ENCODE measurements at places on chromosomes 3 and 15. TPM values are rescaled to one million over a fixed set of nuclear protein-coding genes. Genes with fewer than 3 reads are reported as not detected.

Gene CILP
- total RNA-seq, result 0.36 TPM

Gene HLTF
- total RNA-seq, result 19.1 TPM

Gene GPR171
- 66.9 TPM for total RNA-seq

Gene STARD9
- 8.8 TPM for total RNA-seq

Gene SCN11A
- 0.23 TPM for total RNA-seq

Gene KCNMB3
- total RNA-seq, result 1.1 TPM

Gene GCSAM
- 15.8 TPM for total RNA-seq

All from T-cell (primary cell).